ENCODE measurements at places on chromosomes 4 and X.
A peak's percentile ranks its signal among the peaks of the same experiment; 100 is the strongest.

GRCh38 chr4:99351487-99351886 lies 1.1 kb downstream of the ADH1C start:
- DNase-seq, result no peak

DNA sequence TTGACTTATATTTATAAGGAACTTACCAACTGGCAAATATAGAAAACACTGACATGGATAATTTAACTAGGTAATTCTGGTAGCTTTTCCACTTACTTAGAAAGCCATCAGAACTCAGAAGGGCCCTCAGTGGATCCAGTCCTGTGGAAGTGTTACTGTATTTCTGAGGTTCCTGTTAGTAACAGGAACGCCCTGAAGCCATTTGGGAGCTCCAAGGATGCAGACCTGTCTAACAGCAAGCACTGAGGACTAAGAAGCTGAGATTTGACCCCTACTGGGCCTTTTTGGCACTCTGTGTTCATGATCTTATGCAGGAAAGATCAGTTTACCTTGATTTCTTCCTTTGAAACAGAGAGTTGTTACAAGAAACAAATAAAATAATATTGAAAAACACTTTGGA lies 46.0 kb upstream of the TLL1 start:
- DNase-seq, result no peak

GRCh38 chrX:13605611-13606010 lies 36.2 kb downstream of the EGFL6 start:
- no peak for DNase-seq

GRCh38 chr4:19151684-19152083 lies 1100.0 kb upstream of the SLIT2 start:
- DNase-seq, result no peak

GRCh38 chr4:87007528-87008446 lies 73.0 kb downstream of the AFF1 start:
- DNase-seq, result peak; percentile 69

GRCh38 chr4:47642191-47642830 lies 157.2 kb downstream of the ATP10D start:
- DNase-seq, result no peak

DNA sequence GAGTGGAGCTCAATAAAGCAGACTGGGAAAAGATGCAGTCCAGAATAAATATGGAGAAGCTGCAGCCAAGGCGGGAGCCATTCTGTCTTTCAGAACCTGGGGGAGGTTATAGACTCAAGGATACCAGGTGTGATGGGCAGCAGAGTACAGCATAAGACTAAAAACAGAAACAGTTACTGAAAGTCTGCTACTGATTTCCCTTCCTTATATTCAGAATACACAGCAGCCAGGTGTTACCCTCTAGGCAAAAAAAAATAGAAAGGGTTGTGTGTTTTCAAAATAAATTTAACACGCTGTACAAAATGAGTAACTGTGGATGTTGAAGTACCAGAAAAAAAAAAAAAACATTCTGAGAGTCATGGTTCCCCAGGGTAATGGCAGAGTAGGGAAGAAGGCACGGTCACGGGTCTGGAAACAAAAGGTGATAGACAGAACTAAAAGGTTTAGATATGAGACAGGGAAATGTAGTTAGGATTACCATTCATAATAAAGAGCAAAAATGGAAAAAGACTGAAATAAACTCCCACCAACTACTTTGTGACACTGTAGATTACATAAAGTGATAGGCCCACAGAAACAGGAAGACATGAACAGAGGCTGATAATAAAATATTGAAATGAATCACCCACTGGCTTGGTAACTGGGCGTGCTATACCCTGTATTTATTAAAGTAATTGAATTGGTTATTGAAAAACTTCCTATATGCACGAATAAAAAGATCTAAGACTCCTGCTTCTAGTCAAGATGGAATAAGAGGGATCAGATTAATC lies 10.8 kb upstream of the HHIP start:
- DNase-seq, result no peak

DNA sequence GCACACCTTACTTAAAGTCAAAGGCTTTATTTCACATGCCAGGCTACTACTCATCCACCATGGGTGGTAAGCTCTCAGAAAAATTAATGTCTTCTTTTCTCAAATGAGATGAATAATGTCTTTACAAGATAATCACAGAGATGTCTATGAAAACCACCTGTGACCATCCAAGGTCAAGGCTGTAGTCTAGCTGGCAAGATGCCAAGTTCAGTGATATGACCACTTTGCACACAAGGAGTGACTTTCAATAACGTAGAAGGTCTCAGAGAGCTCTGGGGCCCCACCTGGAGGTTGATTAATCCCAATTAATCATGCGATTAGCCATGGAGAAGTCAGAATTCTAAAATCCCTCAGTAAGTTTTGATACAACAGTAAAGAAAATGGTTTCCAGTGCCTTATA lies 20.5 kb downstream of the ANOS1 start:
- DNase-seq, result peak; percentile 80

DNA sequence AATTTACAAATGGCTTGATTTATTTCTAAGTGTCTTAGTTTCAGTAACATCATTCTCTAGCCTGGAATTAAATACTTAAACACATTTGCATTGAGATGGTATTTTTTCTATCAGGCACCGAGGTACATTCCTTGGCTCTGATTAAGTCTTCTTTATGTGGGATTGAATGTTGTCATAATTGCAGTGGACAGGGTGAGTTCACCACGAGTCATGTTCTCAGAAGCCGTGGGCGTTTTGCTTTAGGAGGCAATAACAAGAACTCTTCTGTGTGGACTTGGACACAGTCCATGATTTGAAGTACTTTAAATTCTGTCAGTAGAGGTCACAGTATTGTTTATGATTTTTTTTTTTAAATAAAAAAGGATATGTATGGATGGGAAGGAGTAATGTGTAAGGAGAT lies 57.1 kb upstream of the EFHC2 start:
- no peak for DNase-seq

- no peak for DNase-seq
Measured at GRCh38 chr4:170038769-170039168, 12.6 kb upstream of the MFAP3L start.

DNA sequence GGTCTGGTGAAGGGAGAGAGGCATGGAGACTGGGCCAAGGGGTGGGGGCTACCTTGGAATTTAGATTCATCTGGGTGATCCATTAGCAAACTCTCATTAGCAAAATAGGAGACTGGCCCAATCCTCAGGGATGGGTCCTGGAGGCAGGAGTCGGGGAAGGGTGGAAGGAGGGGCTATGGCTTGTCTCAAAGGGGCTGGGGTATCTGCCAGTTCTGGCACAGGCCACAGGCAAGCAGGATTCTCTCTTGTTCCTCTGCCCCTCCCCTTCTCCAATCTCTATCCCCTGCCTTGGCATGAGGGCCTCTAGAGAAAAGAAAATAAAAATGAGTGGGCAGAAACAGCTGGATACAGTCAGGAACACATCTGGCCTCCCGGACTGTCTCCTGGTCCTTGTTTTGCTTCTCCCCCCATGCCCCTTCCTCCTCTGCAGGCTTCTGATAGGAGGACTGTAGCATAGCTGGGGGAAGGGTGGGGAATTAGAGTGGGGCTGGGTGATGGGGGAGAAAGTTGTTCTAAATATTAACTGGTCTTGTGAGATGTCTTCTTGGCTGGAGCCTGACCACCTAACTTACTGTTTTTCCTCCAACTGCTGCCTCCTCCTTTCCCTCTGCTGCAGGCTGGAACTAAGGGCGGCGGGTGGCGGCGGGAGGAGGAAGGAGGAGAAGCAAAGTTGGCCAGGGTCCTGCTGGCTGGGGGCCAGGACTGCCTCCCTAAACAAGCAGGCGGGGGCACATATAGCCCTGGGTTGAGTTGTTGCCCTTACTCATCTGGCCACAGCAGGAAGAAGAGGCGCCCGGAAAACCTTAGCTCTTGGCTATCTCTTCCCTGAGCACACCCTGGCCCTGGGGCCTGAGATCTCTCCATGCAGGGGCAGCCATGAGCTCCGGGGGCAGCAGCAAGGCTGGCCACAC lies 53.3 kb upstream of the LAS1L start:
- no peak for DNase-seq

GRCh38 chr4:69497886-69498395 lies 2.2 kb upstream of the UGT2B4 start:
- DNase-seq, result no peak

DNA sequence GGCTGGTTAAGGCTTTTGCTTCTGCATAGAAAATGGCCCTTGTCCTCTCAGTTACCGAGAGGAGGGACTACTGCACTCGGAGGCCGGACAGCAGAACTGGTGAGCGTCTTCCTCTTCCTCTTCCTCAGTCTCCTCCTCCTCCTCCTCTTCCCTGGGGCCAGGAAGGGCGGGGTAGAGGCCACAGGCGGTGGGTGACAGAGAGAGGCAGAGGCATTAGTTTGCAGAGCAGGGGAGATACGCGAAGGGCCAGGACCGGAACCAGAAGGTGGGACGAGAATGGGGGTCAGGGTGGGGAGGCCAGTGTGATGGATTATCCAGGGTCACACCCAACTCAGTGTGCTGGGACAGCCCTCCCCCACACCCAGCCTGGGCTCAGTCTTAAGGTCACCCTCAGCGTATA lies 14.5 kb downstream of the IQSEC2 start:
- no peak for DNase-seq

DNA sequence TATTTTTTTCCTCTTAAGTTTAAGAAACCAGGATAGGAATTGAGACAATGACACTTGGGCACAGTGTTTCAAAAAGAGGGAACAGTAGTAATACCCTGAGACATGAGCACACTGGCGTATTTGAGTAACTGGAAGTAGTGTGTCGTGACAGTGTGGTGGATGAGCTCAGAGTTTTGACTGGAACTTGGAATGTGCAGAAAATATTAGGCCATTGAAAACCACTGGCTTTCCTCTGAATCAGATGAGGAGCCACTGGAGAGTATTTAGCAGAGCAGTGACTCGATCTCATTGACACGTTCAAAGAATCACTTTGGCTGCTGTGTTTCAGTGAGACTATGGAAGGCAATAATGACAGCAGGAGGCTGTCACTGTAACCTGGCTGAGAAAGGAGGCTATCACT lies 1531.2 kb downstream of the STIM2 start:
- DNase-seq, result no peak

DNA sequence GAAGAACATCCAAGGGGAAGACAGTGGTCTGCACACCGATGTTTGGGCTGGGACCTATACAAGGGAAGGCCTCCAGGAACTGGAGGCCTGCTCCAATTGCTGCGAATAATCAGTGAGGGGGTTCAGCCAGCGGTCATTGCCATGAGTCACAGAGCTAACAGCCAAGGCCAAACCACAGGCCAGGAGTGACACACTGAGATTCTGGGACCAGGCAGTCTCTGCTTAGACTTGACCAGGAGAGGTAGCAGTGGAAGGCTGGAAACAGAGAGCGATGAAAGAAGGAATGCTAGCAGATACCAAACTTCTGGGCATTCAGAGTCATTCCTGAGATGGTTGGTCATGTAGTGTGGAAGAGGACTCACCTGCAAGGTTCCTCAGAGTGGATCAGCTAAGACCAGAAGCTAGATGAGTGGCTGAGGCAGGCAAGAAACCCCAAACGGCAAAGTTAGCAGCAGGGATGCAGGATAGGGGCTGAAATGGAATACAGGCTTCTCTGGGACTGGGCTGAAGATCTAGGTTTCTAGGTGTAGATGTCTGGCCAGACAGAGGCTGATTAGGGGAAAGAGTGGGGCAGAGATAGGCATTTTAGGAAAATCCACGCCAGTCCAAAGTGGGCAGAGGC lies 54.7 kb downstream of the CNGA2 start:
- DNase-seq, result no peak

- peak; percentile 29 for DNase-seq
Measured at GRCh38 chr4:18242919-18243693, 221.6 kb upstream of the LCORL start.

DNA sequence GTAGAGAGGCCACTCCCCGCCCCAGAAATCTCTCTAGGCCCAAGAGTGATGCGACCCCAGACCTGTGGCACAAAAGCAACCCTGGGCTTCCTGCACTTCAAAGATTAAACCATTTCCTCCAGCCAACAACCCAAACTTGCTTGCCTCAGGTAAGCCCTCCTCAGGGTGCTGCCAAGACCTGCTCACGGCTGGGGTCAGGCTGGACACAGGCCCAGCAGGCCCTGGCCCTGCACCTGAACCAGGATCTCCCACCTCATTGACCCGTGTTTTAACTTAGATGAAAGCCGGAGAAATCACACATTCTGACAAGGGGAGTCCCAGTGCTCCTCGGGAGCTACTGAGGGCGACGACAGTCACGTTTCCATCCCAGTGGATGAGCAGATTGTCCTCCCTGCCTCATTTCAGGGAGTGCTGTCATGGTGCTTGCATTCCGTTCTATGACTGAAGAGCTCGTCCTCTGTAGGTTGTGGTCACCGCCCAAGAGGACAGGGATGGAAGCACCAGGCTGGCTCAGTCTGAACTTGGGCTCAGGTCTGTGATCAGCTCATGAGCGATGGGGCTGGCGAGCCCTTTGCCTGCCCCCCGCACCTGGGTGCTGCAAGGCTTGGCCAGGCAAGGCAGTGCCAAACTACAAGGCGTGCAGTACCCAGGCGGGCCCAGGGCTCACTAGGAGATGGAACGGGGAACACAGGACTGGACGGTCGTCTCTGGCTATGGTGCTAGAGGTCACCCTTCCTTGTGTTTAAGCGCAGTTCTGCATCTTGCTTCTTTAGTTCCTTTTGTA lies 25.9 kb downstream of the WDR1 start:
- no peak for DNase-seq

DNA sequence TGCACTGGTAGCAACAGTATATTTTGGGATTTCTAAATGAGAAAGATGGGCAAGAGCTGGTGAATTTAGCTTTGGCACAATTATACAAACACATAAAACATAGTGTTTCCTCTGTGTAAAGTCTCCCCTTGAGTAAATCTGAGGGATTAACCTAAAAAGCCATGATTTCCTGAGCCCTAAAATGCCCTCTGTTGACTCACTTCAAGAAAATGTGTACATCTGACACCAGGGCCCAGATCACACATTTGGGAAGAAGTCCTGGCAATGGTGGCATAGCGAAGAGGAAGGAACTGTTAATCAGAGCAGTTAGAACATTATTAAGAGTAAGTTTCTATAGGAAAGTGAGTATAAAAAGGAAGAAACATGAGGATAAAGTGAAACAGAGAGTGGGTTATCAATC lies 338.5 kb downstream of the SPOCK3 start:
- no peak for DNase-seq

DNA sequence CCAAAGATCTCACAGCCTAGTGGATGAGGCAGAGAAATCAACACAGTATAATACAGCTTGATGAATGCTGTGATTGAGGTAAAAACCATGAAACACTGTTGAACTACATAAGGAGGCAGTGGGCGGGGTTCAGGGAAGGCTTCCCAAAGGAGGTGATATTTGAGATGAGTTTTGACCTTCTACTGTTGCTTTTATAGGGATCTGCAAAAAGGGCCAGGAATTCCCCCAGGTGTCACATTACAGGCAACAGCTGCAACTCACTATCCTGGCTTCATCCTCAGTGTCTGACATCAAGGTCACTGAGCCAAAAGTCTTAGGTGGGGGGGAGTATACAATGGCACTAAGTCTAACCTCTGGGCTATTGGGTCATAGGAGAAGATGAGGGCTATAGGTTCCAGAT lies 185.7 kb upstream of the NRK start:
- peak; percentile 48 for DNase-seq
